Calu3 (cell line): ENCODE measurements at places on chromosomes 12 and 14. TPM values are rescaled to one million over a fixed set of nuclear protein-coding genes. Genes with fewer than 3 reads are reported as not detected.

DNA sequence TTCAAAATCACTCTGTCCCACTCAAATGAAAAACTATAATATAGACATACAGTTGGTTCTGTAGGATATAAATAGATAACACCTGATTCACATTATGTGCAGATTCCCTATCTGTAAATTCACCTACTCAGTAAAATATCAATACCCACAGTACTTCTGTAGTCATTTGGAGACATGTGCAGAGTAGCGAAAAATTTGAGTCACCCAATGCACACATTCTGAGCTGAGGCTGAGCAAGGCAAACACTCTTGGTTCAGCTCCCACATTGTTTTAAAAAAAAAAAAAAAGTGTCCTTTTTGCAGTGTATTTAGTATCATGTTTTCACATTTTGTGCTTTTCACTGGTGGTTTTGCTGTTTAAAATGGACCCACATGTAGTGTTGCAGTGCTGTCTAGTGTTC, 27.3 kb upstream of the BBS10 start:
- no peaks in the 10 kb centered on the region for H3K27me3 ChIP-seq
- H3K4me1 ChIP-seq = peaks cover 25% of the 10 kb centered on the region
- no peak for DNase-seq
- peak overlapping the region; percentile 64 for H3K27ac ChIP-seq

- no peak overlapping the region for H3K4me3 ChIP-seq
- H3K4me1 ChIP-seq = peaks cover 49% of the 10 kb centered on the region
- DNase-seq = no peak
- no peak overlapping the region for H3K27ac ChIP-seq
- H3K27me3 ChIP-seq = peaks cover under 1% of the 10 kb centered on the region
Observed at GRCh38 chr14:58750321-58751269, 112.8 kb downstream of the DACT1 start.

DNA sequence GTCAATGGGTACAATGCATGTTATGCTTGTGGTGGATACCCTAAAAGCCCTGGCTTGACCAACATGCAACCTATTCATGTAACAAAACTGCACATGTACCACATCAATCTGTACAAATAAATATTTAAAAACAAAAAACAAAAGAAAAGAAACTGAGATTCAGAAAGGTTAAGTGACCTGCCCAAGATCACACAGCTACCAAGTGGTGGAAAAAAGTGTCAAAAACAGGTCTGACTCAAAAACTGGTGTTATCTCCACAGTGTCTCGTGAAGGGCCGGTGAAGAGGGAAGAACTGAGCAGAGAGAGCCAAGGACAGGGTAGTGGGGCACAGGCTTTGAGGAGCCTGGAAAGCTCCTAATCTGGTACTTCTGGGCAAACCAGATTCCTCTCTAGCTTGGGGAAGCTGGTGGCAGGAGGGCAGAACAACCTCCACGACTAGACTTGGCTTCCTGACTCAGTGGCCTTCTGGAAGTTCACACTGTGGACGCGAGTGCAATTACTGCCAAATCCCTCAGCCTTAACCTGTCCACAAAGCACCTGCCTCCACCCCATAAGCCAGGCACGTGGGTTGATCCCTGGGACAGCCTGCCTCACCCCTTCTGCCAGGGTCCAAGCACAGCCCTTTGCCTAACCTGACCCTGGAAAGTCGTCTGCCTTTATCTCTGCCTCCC, 15.6 kb downstream of the ZBTB39 start:
- H3K4me1 ChIP-seq = peaks cover 19% of the 10 kb centered on the region
- peaks cover 5% of the 10 kb centered on the region for H3K36me3 ChIP-seq
- H3K4me3 ChIP-seq = no peak overlapping the region
- no peak overlapping the region for H3K27ac ChIP-seq
- H3K27me3 ChIP-seq = peaks cover 29% of the 10 kb centered on the region
- no peak for DNase-seq

DNA sequence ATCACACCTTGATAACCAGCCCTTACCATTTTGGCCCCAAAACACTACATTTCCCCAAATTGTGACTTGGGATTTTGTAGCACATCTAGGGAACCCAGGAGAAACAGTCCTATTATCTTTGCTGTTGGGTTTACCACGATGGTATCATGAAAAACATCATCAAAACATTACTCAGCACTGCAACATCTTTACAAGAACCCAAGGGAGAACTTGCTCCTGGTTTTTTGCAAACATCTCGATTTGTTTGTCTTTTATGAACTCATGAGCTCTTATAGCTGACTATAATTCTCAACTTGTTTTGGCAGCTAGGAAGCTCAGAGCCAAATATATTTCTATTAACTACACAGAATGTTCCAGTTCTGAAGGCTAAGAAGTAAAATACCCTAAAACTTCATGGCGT, 65.7 kb downstream of the TBX5 start:
- H3K27ac ChIP-seq = no peak overlapping the region
- no peak for DNase-seq
- H3K4me3 ChIP-seq = no peak overlapping the region

GRCh38 chr12:33536431-33536830, 96.8 kb upstream of the SYT10 start:
- no peak overlapping the region for H3K27ac ChIP-seq
- H3K36me3 ChIP-seq = no peaks in the 10 kb centered on the region
- no peak for DNase-seq
- no peak overlapping the region for H3K4me3 ChIP-seq
- no peaks in the 10 kb centered on the region for H3K27me3 ChIP-seq
- peaks cover 8% of the 10 kb centered on the region for H3K4me1 ChIP-seq

DNA sequence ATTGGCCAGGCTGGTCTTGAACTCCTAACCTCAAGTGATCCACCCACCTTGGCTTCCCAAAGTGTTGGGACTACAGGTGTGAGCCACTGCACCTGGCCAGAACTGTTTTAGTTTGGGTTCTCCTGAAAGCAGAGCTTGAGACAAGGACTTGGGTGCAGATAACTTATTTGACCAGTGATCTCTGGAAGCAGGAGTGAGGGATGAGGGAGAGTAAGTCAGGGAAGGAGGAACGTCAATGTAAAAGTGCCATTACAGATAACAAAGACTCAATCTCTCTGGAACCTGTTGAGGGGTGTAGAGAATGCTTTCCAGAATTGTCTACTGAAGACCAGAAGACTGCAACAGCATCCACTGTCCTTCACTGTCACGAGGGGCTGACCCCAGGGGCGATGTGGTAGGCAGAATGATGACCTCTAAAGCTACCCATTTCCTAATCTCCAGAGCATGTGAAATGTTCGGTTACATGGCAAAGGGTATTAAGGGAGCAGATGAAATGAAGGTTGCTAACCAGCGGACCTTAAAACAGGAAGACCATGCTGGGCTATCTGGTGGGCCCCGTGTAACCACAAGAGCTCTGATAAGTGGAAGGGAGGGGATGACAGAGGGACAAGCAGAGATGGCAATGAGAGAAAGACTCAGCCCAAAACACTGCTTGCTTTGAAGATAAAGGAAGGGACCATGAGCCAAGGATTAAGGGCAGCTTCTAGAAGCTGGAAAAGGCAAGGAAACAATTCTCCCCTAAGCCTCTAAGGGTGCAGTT, 207.8 kb downstream of the RBM19 start:
- H3K4me1 ChIP-seq = peaks cover 11% of the 10 kb centered on the region
- H3K36me3 ChIP-seq = peaks cover 6% of the 10 kb centered on the region
- no peak overlapping the region for H3K4me3 ChIP-seq
- H3K27me3 ChIP-seq = peaks cover 100% of the 10 kb centered on the region

The SOAT2 gene
- total RNA-seq = not detected in 2 replicates

The NCAPD2 gene
- total RNA-seq = 78.0 and 94.7 TPM in 2 replicates
